ENCODE measurements at places on chromosomes 11 and 22.

GRCh38 chr22:43060183-43060582, 29.0 kb downstream of the TTLL1 start:
- peak; percentile 66 for DNase-seq

GRCh38 chr11:76686261-76687079, 15.9 kb upstream of the LRRC32 start:
- no peak for DNase-seq

- no peak for DNase-seq
These were observed 42.5 kb upstream of the GAL start for GRCh38 chr11:68641880-68642279.

GRCh38 chr11:41175304-41175972, 284.0 kb downstream of the LRRC4C start:
- DNase-seq: no peak

GRCh38 chr11:61549662-61550568, 31.0 kb downstream of the SYT7 start:
- no peak for DNase-seq

- DNase-seq: no peak
These were observed 203.7 kb downstream of the CTTN start for GRCh38 chr11:70601861-70602538.
